ENCODE measurements at places on chromosomes 13 and 19.

DNA sequence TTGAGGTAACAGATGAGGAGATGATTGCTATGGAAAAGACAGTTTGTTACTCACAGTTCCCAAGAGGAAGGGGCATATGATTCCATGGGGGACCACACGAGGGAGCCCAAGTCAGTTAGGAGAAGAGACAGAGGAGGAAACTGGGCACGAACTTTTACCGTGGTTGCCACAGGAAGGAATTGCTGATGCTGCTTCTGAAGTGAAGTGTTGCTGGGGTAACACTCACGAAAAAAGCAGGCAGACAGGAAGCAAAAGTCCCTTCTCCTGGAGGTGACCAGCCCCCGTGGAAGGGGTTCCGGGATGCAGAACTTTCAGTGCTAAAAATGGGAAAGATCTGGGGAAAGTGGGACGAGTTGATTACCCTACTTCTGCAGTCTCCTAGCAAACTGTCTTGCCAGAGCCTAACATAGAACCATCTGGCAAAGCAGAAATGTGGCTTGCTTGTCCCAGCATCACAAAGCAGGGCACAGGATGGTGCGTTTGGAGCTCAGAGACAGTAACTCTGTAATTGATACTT is 35.4 kb upstream of the MAP3K10 start:
- DNase-seq: peak; percentile 9

DNA sequence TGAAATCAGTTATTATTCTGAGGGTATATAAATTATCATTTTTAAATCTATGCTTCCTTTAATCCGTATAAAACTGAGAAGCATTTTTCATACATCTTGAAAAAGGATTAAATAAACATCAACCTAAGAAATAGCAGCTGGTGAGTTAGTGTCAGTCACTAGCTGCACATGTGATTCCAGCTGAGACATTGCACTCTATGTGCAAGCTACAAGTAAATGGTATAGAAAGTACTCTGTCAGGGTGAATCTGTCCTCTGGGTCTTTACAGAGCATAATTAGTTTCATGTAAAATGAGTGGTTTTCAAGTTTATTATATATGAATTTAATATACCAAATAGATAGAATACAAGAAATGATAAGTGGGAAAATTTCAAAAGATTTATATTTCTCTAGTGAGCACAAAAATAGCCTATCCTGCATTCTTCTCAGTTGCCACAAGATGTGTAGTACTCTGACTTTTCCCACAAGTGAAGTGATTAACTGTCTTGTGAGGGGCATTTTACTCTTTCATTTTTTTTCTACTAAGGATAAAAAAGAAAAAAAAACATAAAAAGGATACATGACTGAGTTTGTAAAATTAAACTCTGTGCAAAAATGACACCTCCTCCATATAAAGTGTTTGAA is 1372.1 kb downstream of the PCDH9 start:
- DNase-seq: no peak

DNA sequence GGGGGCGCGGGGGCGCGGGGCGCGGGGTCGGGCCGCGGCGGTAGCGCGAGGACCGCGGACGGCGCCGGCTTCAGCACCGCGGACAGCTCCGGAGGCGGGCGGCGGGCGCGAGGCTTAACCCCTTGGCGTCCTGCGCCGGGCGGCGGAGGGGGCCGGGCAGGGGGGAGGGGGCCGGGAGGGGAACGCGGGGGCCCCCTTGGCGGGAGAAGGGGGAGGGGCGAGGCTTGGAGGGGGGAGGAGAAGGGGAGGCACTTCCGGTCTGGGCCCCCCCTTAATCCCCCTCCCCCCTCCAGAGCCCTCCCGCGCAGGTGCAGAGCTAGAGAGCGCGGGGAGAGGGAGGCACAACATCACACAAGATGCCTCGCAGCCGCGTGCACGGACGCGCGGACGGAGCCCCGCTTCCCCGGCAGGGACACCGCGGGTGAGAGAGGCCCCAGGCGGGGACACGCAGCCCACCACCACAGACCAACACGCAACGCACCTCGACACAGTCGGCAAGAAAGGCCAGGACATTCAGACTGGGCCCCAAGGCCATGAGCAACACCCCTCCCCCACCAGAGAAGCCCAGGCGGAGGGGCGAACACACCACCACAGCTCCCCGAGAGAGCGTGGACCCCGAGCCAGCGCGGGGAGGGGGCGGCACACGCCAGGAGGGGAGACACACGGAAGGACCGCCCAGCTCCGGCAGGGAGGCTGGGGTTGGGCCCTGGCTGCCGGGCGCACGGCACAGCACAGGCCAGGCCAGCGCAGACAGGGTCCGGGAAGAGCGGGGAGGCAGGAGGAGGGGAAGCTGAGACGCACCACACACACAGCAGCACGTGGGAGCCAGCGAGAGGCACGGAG is 24.1 kb downstream of the SHANK1 start:
- DNase-seq: no peak

- DNase-seq: no peak
Observed at GRCh38 chr19:52599241-52599640, 29.2 kb downstream of the ZNF701 start.

GRCh38 chr13:78595495-78596398 is 7.6 kb downstream of the POU4F1 start:
- DNase-seq: no peak
